ENCODE measurements at places on chromosomes 7 and 10.

- DNase-seq: no peak
Measured at GRCh38 chr10:101165736-101166135, 34.6 kb downstream of the TLX1 start.

GRCh38 chr10:5544216-5544805, 19.6 kb downstream of the CALML3 start:
- DNase-seq: no peak

GRCh38 chr10:111072232-111072631, 4.6 kb upstream of the ADRA2A start:
- DNase-seq: no peak

- no peak for DNase-seq
Measured at GRCh38 chr7:40697653-40698052, 562.8 kb downstream of the SUGCT start.

GRCh38 chr7:12731775-12732174, 44.3 kb downstream of the ARL4A start:
- DNase-seq: no peak

DNA sequence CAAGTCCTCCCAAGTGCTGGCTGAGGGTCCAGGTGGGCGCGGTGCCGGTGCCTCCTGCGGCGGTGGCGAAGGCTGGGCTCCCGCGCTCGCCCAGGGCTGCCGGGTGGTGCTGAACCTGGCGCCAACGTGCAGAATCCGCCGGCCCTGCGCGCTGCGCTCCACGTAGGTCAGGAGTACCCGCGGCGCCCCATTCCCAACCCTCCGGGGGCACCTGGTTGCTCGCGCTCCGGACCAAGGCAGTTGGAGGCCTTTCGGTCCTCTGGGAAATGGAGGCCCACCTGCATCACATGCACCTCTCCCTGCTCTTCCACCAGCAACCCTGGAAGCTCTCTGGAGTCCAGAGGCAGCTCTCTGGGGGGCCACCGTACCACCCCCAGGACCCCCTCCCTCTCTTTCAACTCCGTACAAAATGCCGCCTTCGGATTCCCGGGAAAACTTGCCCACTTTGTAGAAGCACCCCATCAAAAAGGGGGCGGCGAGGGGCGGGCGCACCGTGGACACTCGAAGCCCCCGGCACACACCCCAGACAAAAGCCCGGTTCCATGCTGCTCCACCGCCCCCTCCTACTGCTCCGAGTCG, 745 bp downstream of the SLC16A9 start:
- DNase-seq: peak; percentile 8

- DNase-seq: no peak
Measured at GRCh38 chr7:28343462-28343861, 68.9 kb upstream of the CREB5 start.

GRCh38 chr7:8282162-8282561, 20.2 kb upstream of the ICA1 start:
- DNase-seq: no peak

- no peak for DNase-seq
Measured at GRCh38 chr7:105591522-105591921, 10.2 kb upstream of the EFCAB10 start.

DNA sequence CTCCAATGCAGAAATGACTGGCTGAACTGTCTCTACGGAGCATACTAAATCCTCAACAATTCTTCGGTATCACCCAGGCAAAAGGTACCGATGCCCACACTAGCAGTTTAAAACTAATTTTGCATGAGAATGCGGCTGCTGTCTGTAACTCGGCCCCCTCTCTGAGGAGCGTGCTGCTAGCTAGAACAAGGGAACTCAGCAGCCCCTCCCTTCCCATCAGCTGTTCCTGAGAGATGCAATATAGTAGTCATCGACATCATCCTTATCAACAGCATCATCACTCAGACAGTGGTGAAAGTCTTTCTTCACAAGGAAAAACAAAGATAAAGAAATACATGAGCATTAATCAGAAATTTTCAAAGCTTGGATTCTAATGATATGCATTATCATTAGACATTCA, 189.1 kb upstream of the FRMD4A start:
- DNase-seq: no peak

GRCh38 chr10:79184145-79184625, 115.4 kb downstream of the ZMIZ1 start:
- DNase-seq: no peak

- DNase-seq: no peak
Measured at GRCh38 chr7:22845221-22845834, 22.7 kb upstream of the TOMM7 start.

DNA sequence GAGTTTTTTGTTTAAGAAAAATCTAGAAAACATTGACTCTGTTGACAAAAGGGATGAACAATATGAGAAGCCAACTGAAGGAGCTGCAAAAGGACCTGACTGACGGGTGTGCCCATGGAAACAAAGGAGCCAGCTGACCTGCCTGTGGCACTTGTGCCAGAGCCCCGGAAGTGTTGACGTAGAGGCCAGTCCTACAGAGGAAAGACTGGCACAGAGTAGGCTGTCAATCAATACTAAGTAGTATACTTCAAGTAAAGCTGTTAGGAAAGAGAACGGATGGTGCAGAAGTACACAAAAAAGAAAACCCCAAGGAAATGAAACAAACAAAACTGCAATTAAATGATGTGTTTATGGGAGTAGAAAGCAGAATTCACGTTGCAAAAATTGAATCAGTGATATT, 19.0 kb upstream of the ABI1 start:
- no peak for DNase-seq

DNA sequence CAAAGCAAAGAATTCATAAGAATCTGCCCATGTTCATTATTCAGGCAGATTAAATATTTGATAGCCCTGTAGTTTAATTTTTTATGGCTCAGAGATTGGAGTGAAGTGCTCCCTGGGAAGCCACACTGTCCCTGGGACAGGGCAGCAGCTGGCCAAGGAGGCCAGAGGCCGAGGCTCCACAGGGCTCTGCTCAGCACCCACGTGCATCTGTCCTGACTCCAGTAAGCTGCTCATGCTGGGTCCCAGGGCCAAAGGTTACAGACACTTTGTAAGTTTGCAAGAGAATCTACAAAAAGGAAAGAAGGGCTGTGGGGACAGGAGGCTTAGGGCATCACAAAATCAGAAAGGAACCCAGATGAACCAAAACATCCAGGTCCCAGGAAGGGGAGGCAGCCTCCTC, 155.5 kb downstream of the KCNMA1 start:
- DNase-seq: no peak

DNA sequence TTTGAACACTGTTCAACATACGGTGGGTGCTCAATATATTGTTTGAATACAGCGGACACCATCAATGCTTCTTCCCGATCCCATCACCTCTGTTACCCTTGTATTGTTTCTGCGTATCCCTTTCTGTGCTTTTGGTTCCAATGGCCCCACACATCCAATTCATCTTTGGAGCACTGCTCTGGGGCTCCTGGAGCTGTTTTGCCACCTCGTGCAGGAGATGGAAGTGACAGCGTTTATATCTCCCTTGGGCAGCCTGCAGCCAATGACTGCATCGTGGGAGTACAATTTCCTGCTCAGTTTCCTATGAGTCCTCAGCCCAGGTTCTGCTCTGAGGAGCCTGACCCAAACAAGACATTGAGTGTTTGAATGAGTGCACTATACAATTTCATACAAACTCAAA, 50.2 kb upstream of the PIK3CG start:
- no peak for DNase-seq

DNA sequence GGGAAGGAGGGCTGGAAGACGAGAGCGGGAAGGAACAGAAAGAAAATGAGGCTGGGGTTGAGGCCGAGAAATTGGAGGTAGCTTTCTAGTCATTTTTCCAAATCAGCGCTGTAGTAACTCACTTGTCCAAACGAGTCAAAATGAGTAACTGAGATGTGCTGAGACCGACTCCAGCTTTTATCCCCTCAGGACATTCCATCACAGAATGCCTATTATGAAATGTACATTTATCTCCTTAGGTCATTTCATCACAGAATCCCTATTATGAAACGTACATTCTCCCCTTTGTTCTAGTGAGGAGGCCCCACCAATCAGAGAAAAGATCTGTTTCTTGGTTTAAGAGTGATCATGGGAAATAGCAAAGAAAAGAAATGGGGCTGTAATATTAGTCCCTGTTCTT, 55.7 kb upstream of the AMPH start:
- DNase-seq: no peak

DNA sequence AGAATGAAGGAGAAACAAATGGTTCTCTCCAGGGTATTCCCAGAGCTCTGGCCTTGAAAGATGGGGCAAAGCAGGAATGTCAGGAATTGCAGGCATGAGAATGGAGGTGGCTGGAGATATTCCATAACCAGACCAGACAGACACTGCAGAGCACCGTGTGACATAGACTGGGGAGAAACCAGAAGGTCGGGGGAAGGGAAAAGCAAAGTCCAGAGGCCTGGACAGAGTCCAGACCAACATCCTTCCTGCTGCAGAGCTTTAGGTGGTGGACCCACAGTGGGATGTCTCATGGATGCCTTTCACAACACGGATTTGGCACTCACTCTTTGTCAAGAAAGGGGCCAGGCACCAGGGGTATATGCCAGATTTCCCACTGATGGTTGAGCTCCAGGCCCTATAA, 177.2 kb upstream of the INHBA start:
- DNase-seq: no peak

DNA sequence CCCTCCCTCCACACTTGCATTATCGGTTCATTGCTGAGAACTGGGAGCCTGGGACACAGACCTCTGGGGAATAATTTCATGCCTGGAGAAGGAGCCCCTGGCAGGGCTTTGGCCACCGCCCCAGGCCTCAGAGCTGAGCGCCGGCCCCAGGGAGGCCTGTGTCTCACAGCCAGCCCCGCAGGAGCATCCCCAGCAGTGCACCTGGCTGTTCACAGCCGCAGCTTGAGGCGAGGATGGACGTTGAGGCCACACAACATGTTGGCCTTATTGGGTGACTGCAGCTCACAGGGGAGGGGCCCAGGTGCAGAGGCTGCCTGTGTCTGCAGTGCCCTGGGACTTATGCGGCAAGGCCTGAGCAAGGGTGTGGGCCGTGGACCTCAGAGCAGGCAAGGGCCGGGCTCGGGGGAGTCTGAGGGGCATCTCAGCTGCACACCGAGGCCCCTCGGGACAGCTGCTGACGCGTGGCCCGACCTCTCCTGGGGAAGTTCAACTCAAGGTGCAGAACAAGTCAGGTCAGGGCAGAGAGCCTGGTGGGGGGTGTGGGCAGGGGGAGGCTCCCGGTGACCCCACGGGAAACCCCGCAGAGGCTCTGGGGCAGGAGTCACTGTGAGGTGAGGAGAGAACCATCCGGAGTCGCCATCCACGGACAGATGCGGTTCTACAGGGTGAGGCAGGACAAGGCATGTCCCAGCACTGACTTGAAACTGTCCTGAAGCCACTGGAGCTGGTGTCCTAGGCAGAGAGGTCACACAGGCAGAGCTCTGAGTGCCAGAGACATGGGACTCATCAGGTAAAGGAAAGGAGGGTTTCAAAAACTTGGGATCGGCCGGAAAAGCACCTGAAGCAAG, 13.1 kb upstream of the UBE3C start:
- no peak for DNase-seq

DNA sequence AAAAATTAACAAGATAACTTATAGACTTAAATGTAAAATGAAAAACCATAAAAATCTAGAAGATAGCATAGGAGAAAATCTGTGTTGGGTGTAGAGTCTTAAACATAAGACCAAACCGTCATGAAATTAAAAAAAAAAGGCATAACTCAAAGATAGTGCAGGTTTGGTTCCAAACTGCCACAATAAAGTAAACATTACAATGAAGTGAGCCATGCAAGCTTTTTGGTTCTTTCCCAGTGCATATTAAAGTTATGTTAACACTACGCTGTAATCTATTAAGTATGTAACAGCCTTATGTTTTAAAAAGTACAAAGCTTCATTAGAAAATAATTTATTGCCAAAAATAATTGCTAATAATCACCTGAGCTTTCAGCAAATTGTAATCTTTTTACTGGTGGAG, 1366.5 kb upstream of the LRRTM3 start:
- DNase-seq: no peak

DNA sequence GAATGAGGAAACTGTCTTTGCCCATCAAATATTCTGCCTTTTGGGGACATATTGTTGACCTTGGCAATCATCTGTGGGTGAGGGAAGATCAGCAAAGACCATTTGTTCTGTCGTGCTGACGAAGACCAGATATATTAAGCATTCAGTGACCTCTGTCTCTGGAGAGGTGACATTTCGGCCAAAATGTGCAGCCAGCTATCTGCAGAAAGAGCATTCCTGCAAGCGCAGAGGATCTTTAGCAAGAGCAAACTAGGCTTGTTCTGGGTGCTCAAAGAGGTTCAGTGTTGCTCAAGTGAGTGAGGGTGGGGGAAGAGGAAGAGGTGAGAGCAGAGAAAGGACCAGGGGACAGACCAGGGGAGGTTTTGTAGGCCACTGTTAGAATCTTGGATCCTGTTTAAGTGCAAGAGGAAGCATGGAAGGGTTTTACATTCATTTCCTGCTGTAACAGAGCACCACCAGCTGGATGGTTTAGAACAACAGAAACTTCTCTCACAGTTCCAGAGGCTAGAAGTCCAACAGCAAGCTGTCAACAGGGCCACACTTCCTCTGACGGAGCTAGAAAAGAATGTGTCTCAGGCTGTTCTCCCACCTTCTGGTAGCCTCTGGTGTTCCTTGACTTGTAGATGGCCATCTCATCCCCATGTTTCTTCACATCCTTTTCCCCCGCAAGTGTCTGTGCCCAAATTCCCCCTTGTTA, 11.2 kb downstream of the C10orf120 start:
- DNase-seq: no peak

DNA sequence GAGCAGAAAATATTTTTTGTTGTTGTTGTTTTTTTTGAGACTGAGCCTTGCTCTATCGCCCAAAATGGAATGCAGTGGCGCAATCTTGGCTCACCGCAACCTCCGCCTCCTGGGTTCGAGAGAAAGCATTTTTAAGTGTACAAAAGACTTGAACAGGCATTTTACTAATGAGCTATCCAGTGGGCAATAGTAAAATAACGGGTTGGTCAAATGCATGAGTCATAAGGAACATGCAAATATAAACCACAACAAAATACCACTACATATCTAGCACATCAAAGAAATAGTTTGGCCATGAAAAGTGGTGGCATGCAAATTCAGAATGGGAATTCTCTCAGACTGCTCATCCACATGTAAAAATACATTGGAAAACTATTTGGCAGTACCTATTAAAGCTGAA, 71.7 kb upstream of the TMEM106B start:
- no peak for DNase-seq

- DNase-seq: no peak
Measured at GRCh38 chr10:3213208-3213607, 40.6 kb upstream of the PITRM1 start.

DNA sequence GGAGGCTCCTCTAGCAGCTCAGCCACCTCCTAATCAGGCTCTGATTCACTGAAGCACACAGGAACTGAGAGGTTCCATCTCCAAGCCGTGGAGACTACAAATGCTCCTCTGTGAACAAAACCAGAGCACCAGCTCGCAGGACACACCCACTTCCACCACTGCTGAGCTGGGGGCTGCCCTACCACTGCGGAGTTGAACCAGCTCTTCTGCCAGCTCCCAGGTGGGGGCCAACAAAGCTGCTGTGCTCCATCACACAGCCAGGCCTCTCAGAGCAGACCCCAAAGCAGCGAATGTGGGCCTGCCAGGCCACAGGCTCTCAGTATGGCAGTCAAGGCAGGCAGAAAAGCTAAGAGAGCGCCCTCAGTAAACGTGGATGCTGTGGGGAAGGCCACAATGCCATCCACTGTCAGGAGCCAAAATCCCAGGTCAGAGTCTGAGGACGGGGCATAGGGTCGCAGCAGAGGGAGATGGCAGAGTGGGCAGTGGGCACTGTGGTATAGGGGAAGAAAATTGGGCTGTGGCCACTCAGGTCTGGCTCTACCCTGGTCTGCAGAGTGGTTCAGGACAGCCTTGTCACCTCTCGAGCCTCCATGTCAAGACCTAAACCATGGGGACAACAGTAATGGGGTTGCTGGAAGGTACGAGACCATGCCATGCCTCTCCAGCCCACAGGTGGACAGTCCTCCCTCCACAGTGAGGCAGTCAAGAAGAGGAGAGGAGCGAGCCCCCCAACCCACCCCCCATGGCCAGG, 82.1 kb downstream of the GRID1 start:
- no peak for DNase-seq

Measured in activated CD4-positive, alpha-beta T cell treated with anti-CD3 and anti-CD28 coated beads, Interleukin-2, amount 50 U/mL, for 48 hours (primary cell).